Effector memory CD8-positive, alpha-beta T cell (primary cell): ENCODE measurements at places on chromosomes 2 and 18.

DNA sequence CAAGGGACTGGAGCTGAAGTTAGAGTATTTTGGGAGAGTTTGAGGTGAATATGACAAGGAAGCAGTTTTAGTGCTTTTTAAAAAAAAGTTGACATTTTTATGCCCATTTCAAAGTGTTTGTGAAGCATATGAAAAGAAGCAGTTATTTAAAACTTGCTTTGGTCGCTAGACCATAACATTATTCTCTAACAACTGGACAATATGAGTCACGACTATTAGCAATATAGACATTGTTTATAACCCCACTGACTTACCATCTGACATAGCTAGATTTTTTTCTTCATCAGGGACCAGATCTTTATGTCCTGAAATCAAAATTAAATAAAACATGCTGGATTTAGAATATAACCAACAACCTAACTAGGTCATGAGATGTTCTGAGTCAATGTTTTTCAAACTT lies 22.6 kb upstream of the DYTN start:
- no peak for DNase-seq

GRCh38 chr2:25453199-25453905 lies 111.6 kb upstream of the DNMT3A start:
- DNase-seq: no peak

GRCh38 chr2:189362283-189362682 lies 79.0 kb upstream of the WDR75 start:
- DNase-seq: no peak

- DNase-seq: no peak
Observed at GRCh38 chr2:126770466-126770865, 114.5 kb downstream of the GYPC start.

DNA sequence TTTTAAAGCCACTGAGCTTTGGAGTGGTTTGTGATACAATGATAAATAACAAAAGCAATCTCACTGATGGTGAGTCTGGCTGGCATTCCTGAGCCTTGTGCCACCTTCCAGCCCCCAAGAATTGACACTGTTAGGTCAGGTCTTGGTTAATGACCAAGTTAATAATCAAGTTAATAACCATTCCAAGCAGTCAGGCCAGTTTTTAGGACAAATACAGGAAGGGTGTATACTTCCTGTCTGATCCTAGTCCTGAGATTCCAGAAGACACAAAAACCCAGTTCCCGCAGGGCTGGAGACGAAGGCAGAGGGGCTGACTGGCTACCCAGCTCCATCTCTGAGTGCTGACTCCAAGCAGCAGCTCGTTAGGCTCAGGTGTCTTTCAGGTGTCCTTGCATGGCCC lies 74.6 kb upstream of the LAPTM4A start:
- no peak for DNase-seq

DNA sequence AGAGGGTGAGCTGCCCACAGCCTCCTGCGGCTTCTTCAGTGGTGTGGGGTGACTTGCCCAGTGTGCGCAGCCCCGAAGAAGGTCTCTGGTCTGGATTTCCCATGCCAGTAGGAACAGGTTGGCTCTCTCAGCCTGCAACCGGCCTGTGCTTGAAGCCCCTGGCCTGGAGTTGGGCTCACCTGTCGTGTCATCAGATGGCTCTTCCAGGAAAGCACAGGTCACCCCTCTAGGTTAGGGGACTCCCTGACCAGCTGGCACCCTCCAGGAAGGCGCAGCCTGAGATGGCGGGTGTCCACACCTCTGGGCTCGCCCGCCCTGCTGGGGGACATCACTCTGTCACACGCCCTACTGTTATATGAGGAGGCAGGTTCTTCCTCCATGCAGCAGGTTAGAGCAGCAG lies 179.8 kb downstream of the SEPTIN10 start:
- DNase-seq: no peak

GRCh38 chr2:74383254-74383653 lies 3.1 kb upstream of the DCTN1 start:
- DNase-seq: no peak
